ENCODE measurements at places on chromosomes 3 and 15.

DNA sequence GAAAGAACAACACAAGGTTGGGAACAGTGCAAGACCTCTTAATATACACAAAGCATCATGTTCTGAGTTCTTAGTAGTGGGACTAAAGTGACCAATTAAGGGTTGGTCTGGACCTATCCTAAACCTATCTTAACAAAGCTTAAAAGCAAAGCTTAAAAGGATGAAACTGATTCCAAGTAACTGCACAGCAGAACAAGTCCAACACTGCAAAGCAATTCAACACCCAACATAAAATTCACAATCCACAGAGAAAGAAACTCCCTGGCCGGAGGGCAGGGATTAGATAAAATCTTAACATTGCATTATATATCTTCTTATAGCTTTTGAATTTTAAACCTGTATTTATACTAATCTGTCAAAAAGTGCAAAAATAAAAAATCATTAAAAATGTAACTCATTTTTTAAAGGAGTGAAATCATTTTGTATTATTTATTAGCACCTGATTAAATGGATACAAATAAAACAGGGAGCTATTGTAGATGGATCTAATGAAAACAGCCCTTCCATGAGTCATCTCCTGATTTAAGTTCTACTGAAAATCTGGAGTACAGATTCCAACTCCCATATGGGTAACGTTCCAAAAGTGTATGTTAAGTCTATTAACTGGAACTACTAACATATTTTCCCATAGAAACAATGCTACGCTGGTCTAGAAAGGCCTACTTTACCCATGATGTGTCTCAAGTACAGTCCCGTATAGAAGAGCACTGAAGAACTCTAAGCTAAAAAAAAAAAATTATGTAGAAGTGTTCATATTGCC is 34.9 kb downstream of the PIK3R4 start:
- DNase-seq = no peak

DNA sequence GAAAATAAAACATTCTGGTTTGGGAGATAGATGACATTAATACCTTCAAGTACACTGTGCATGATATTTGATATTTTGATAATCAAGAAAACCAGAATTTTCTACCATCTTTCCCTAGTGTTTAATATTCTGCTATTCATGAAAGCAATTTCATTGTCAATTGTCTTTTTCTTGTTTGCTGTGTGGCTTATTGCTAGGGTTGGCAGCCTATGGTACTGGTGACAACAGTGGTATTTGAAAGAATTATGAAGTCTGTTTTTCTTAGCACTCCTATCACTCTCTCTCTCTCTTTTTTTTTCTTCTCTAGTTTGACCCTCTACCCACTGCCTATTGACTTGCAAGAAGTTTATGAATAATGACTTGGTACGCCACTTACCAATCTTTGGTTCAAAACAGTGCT is 15.4 kb downstream of the RNF13 start:
- DNase-seq = no peak

- no peak for DNase-seq
These were observed 1194.6 kb downstream of the ZPLD1 start for GRCh38 chr3:103629391-103629790.

DNA sequence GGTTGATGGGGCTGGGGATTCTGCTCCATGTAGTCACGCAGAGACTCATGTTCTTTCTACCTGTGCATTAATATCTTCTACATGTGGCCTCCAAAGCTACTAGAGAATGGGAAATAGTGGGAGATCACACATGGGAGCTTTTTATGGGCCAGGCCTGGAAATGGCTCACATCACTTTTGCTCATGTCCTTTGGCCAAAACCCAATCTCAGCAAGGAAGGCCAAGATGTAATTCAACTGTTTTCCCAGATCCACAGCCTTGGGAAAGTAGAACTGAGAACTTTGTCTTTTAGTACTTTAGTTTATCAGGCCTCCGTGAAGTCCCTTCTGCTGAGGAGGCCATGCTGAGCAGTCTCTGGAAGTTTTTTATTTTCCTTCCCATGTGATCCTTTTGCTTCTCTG is 73.2 kb upstream of the SLC4A7 start:
- no peak for DNase-seq

GRCh38 chr3:149352556-149352955 is 19.1 kb upstream of the TM4SF18 start:
- DNase-seq = peak; percentile 92

- no peak for DNase-seq
These were observed 928.0 kb upstream of the ALCAM start for GRCh38 chr3:104438706-104439105.

DNA sequence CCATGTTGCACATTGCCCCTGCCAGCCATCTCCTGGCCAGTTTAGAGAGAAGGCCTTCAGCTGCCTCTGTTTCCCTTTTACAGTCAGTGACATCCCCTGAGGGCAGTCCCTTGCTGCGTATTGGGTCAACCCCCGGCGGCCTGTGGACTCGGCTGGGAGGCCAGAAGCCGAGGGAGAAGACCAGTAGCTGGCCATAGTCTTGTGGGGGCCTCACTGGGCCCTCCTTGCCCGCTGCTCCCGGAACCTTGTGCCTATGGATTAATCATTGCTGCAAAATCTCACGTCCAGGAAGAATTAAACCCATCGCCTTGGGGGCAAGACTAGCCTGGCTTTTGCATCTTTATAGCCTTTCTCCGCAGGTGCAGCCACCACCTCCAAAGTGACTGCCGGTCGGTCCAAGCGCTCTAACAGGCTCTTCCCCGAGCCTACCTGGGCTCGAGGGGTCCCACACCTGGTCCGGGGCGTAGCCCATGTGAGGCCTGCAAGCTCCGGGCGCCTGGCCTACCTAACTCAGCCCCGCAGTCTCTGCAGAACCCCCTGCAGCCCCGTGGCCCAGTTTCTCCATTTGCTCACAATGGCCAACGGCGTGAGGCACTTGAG is 870 bp upstream of the CHAC1 start:
- no peak for DNase-seq

GRCh38 chr3:11362600-11362999 is 90.4 kb downstream of the ATG7 start:
- DNase-seq = no peak

- DNase-seq = no peak
These were observed 35.3 kb downstream of the SQOR start for GRCh38 chr15:45670091-45670490.

DNA sequence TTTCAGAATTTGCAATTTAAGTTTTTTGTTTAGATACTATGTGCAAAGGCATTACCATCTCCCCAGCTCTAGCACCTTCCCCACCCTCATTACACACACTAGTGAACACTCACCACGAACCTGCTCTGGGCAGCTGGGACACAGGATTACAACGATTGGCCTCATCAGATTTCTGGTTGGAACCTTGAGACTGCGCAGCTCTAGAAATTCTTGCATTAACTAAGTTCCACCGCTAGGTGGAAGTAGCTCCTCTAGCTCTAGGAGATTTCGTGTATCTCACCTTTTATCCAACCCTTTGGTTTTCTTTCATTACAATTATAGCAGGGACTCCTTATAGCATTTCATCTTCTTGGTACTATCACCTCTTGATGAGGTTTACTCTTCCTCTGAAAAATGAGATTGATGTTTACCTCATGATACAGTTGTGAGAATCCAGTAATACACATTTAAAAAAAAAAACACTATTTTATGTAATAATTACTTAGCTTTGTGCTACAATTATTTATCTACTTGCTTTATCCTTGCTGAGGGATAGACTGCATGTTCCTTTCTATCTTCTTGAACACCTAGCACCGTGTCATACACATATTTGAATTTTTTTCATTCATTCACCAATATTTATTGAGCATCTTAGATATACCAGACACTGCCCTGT is 28.7 kb upstream of the PLOD2 start:
- DNase-seq = peak; percentile 81

GRCh38 chr3:81472600-81473362 is 288.7 kb downstream of the GBE1 start:
- DNase-seq = no peak

DNA sequence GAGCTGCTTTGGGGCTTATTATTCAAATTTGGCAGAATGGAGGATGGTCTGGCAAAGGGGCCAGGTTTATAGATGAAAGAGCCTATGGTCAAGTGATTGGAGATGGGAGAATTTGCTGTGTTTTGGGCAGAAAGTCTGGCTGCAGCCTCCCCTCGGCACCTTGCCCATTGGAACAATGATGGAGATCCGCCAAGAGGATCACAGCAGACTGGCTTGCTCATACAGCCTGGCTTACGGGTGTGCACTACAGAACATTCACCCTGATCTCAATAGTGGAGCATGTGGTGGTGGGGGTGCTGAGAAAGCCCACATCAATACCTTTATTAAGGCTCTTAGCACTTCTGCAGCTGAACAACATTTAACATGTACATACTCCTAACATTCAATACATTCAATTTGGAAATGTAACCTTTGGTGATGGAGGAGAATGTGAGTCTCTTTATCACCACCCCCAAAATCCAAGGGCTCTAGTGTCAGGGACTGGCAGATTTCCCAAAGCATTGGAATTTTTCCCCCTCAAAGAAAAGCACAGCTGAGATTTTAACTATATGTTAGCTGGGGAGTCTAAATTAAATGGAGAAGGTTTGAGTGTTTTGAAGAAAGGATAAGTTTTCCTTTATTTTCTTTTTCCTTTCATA is 118.4 kb upstream of the TMC3 start:
- DNase-seq = peak; percentile 36

DNA sequence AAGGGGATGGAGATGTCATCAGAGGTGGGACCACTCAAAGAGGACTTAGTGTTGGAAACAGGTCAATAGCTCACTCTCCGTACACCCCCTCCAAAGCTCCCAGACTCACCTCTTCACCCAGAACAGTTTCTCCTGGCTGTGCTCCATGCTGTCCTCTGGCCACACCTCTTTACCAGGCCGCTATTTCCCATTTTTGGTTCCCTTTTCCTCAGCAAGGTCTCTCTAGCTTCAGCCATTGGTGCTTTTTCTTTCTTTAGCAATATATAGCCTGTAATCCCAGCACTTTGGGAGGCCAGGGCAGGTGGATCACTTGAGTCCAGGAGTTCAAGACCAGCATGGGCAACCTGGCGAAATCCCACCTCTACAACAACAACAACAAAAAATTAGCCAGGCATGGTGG is 123.6 kb upstream of the SMAD3 start:
- DNase-seq = no peak

GRCh38 chr3:9441501-9442221 is 44.2 kb downstream of the SETD5 start:
- DNase-seq = no peak

DNA sequence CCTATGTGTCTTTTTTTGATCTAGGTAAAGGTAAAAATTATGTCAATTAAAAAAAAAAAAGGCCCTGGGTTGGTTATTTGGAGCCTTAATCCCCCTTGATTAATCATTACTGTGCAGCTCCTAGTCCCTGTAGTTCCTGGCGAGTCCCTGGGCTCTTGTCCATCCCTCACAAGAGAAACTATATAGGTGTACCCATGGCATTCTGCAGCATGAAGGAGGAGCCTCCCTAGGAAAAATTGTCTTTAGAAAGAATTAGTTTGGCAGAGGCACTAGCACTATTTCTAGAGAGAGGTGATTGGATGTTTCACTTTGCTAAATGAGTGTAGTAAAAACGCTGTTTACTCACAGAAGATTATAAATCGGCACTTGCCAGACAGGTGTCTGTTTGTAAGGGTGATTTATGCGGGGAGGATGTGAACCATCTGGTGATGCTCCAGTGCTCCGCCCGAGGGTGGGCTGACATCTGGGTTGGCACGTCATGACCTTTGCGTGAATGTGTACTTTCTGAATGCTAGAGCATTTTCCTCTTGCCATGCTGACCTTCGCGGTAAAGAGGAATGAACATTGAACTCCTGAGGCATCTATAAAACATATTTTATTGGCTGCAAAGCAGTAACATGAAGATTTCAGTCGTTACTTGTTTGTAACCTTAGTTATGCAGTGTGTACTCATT is 12.6 kb downstream of the PLCL2 start:
- no peak for DNase-seq

DNA sequence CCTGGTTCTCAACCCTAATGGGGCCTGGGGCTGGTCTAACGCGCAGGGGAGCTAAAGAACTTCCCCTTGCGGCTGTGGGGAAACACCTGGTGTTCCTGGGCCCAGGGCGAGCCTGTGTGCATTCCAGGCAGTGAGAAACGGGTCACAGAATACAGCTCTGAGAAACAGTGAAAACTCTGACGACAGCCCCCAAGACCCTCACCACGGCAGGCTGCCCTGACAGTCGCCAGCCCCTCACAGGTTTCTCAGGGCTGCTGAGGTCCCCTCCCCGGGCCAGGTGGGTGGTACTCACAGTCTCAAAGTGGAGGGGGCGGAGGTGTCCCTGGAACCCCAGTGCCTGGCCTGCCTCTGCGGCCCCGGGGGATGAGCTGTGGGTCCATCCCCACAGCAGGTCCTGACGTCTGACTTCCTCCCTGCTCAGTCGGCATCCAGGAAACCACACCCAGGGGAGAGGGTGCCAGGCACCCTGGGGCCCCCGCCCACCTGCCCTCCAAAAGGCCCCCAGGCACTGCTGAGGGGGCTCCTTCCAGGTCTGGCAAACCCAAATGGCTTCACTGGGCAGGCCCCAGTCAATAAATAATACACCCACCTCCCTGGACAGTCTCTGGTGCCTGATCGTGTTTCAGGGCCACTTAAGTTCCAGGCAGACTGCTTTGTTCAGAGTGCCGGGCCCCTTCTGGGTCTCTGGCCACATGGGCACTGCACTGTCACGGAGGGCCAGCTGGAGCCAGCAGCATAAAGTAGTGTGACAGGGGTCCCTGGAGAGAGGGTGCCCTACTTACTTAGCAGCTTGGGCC is 57.7 kb downstream of the IQSEC1 start:
- DNase-seq = peak; percentile 32

DNA sequence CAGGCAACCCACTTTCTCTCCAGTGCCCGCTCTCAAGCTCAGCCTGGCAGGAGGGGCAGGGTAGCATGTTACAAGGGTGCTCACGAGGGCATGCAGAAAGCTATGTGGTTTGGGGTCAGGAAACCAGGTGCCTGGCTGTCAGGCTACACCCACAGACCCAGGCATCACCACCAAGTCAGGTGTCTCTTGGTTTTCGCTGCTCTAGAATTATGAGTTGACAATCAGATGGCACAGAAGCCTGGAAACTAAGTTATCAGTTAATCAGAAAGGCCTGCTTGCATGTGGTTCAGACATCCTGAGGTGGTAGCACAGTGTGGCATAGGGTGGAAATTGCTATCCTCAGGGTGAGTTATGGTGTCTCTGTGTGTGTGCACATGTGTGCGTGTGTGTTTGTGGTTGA is 16.2 kb upstream of the CCR9 start:
- DNase-seq = no peak

DNA sequence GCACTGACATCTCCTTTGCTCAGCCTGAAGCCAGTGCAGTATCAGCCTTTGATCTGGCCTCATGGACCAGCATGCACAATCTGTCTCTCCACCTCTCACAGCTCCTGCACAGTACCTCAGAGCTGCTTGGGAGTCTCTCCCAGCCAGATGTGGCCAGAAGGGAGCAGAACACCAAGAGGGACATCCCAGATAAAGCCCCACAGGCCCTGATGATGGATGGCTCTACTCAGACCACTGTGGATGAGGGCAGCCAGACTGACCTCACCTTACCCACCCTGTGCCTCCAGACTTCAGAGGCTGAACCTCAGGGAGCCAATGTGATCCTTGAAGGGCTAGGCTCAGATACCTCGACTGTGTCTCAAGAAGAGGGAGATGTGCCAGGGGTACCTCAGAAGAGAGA is 44.4 kb downstream of the CDAN1 start:
- DNase-seq = no peak

- peak; percentile 24 for DNase-seq
These were observed 5.8 kb upstream of the DIS3L start for GRCh38 chr15:66287461-66288057.

All from NCI-H2081 (cell line).